ENCODE measurements at places on chromosomes 6 and 20. TPM values are rescaled to one million over a fixed set of nuclear protein-coding genes. Genes with fewer than 3 reads are reported as not detected.

APCDD1L gene
- total RNA-seq = 0.12 TPM

C20orf202 gene
- 1.1 TPM for total RNA-seq

BTNL2 gene
- total RNA-seq = 0.74 TPM

TP53TG5 gene
- total RNA-seq = 12.3 TPM

VSX1 gene
- 0.37 TPM for total RNA-seq

FAM83C gene
- 0.39 TPM for total RNA-seq

GRCh38 chr6:151139524-151139923 is 100.2 kb upstream of the AKAP12 start:
- H3K4me1 ChIP-seq = peaks cover 33% of the 10 kb centered on the region
- no peak overlapping the region for H3K4me3 ChIP-seq
- no peak overlapping the region for H3K27ac ChIP-seq
- H3K36me3 ChIP-seq = no peaks in the 10 kb centered on the region

DNA sequence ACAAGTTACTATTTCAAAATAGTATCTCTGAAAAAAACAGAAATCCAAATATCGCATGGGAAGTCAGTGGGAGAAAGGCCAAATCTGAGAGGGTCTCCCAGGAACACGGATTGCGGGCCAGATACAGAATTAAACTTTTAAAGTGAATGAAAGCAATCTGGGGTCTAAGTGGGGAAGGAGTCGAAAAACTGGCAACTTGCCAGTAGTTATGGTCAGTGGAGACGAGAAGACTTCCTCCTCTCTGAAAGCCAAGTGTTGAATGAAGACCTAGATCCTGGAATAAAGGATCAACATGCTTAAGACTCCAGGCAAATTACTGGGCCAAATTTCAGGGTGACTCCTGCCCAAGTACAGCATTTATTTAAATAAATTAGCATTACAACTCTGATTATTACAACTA is 123.6 kb downstream of the BFSP1 start:
- H3K4me1 ChIP-seq = no peaks in the 10 kb centered on the region

GRCh38 chr6:84645000-84645399 is 119.4 kb downstream of the TBX18 start:
- H3K4me1 ChIP-seq = no peaks in the 10 kb centered on the region
- no peak overlapping the region for H3K4me3 ChIP-seq
- no peaks in the 10 kb centered on the region for H3K36me3 ChIP-seq
- DNase-seq = no peak

- H3K4me1 ChIP-seq = no peaks in the 10 kb centered on the region
- no peak for DNase-seq
- no peak overlapping the region for H3K4me3 ChIP-seq
- no peaks in the 10 kb centered on the region for H3K27me3 ChIP-seq
- no peak overlapping the region for H3K27ac ChIP-seq
These were observed 89.1 kb upstream of the PCSK2 start for GRCh38 chr20:17137692-17138091.

DNA sequence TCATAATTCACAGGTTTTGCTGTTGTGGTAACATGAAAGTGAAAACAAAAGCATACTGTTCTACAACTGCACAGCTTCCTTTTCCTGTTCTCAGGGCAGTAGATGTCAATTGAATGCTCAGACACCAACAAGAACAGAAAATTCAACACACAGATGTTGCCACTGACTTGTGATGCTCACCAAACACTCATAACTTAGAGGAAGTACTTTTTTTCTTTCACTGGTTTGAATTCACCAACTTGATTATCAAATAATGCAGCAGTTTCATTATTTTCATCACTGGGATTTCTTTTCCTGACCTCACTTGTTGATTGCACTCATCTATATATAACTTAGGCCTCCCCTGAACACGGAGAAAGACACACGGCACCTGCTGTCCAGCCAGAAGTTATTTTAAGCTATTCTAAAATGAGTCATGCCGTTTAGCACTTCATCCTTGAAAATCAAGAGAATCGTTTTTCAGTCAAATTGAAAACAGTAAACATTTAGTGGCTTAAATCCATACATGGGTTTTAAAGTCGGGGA is 949 bp downstream of the TXLNB start:
- DNase-seq = peak; percentile 26
- H3K27ac ChIP-seq = peak overlapping the region; percentile 40
- H3K4me3 ChIP-seq = no peak overlapping the region
- H3K27me3 ChIP-seq = no peaks in the 10 kb centered on the region
- no peaks in the 10 kb centered on the region for H3K36me3 ChIP-seq

DNA sequence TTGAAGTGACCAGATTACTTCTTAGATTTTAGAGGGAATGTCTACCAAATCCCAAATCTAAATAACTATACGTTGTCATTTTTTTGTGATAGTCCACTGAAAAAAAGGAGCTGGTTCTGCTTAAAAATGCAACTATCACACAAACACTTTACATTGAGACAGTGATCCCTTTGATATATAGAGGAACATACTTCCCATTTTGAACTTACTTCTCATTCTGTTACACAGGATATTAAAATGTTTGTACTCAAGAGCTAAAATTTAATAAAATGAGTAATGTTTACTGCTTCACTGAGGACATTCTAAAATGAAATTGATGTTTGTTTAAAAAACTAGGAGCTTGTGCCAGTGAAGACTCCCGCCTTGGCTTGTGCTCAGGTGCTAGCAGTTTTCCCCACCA is 174.1 kb downstream of the CARMIL1 start:
- DNase-seq = no peak
- H3K27ac ChIP-seq = no peak overlapping the region
- H3K4me1 ChIP-seq = no peaks in the 10 kb centered on the region
- H3K36me3 ChIP-seq = no peaks in the 10 kb centered on the region
- no peak overlapping the region for H3K4me3 ChIP-seq

DNA sequence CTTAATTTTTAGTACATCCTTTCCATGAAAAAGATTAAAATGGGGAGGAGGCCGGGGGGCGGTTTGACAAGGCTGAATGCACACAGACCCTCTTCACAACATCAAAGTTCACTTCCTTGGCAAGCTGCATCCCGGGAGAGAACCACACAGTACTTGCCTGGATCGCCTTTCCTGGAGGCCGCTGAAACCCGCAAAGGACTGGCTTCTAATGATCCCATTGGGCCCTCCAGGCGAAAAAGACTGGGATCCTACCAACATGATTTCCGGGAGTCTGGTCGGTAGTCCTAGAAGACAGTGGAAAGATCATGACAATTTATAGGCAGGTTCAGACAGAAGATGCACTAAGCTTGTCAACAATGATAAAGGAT is 60.2 kb downstream of the RIPOR2 start:
- no peaks in the 10 kb centered on the region for H3K4me1 ChIP-seq
- no peaks in the 10 kb centered on the region for H3K27me3 ChIP-seq
- no peak overlapping the region for H3K27ac ChIP-seq
- no peak overlapping the region for H3K4me3 ChIP-seq

DNA sequence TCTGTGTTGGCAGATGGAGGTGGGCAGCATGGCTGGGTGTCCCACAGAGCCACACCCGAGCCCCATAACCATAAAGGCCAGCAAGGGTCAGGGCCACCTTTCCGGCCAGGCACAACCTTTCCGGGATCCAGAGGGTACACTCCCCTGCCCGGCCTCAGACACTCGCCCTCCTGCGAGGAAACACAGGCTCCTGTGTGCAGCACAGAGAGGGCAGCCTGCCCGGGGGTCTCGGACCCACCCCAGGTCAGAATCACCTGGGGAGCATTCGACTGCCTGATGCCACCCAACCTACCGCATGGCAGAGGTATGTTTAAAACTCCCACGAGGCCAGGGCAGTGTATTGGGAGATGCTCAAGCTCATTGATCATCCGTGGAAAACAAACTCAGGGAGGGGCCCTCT is 260.3 kb downstream of the TAF4 start:
- H3K27ac ChIP-seq = no peak overlapping the region
- no peaks in the 10 kb centered on the region for H3K27me3 ChIP-seq
- H3K4me3 ChIP-seq = no peak overlapping the region
- no peaks in the 10 kb centered on the region for H3K36me3 ChIP-seq

- no peak overlapping the region for H3K27ac ChIP-seq
- H3K36me3 ChIP-seq = no peaks in the 10 kb centered on the region
These were observed 107.5 kb downstream of the FAXC start for GRCh38 chr6:99241905-99242534.

- no peak overlapping the region for H3K27ac ChIP-seq
- no peaks in the 10 kb centered on the region for H3K36me3 ChIP-seq
- no peak for DNase-seq
These were observed 85.4 kb downstream of the EYA4 start for GRCh38 chr6:133326584-133326983.

- no peak overlapping the region for H3K27ac ChIP-seq
- H3K27me3 ChIP-seq = no peaks in the 10 kb centered on the region
- no peak for DNase-seq
- H3K4me3 ChIP-seq = no peak overlapping the region
These were observed 18.0 kb upstream of the TAF8 start for GRCh38 chr6:42032366-42032765.

GRCh38 chr6:2819115-2819514 is 22.5 kb downstream of the SERPINB1 start:
- H3K4me3 ChIP-seq = no peak overlapping the region
- peak overlapping the region; percentile 14 for H3K27ac ChIP-seq
- no peaks in the 10 kb centered on the region for H3K36me3 ChIP-seq
- peaks cover 14% of the 10 kb centered on the region for H3K4me1 ChIP-seq

DNA sequence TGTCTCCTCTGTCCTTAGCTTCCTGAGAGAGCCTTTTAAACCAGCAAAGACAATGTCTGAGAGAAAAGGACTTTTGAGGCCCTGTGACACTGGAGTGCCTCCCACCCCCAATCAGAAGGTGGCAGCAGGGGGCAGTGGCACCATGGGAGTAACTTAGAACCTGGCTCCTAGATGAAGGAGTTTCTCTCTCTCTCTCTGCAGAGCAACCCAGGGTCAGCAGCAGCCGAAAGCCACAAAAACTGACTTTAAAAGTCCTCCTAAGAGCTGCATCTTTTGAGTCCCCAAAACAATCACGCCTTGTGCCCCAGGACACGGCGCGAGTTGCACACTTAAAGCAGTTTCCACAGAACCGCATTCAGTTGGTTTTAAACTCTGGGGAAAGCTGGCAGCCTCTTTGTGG is 5.3 kb upstream of the TCP11 start:
- H3K4me3 ChIP-seq = no peak overlapping the region
- H3K27ac ChIP-seq = no peak overlapping the region
- no peaks in the 10 kb centered on the region for H3K27me3 ChIP-seq
- peak; percentile 64 for DNase-seq
- H3K4me1 ChIP-seq = no peaks in the 10 kb centered on the region
- no peaks in the 10 kb centered on the region for H3K36me3 ChIP-seq

DNA sequence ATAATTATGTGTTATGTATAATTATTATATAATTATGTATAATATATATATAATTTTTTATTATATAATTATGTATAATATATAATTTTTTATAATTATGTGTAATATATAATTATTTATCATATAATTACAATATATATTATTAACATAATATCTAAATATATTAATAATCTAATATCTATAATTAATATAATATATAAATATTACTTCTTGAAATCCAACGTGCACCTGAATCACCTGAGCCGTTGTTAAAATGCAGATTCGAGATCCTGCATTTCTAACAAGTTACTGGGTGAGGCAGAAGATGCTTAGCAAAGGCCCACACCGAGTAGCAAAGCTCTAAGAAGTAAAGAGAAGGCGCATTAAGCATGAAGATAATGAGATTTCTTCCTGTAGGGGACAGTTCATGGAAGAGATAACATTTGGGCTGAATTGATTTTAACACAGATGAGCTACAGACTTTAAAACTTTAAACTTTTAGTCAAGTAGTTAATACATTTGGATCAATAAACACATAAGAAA is 406.4 kb upstream of the PLCB4 start:
- no peak for DNase-seq
- no peaks in the 10 kb centered on the region for H3K27me3 ChIP-seq
- H3K27ac ChIP-seq = no peak overlapping the region
- H3K36me3 ChIP-seq = no peaks in the 10 kb centered on the region
- no peaks in the 10 kb centered on the region for H3K4me1 ChIP-seq
- H3K4me3 ChIP-seq = no peak overlapping the region

- H3K4me1 ChIP-seq = no peaks in the 10 kb centered on the region
- no peaks in the 10 kb centered on the region for H3K36me3 ChIP-seq
- no peaks in the 10 kb centered on the region for H3K27me3 ChIP-seq
- no peak overlapping the region for H3K27ac ChIP-seq
- H3K4me3 ChIP-seq = no peak overlapping the region
These were observed 29.0 kb upstream of the SPDEF start for GRCh38 chr6:34585108-34585507.

DNA sequence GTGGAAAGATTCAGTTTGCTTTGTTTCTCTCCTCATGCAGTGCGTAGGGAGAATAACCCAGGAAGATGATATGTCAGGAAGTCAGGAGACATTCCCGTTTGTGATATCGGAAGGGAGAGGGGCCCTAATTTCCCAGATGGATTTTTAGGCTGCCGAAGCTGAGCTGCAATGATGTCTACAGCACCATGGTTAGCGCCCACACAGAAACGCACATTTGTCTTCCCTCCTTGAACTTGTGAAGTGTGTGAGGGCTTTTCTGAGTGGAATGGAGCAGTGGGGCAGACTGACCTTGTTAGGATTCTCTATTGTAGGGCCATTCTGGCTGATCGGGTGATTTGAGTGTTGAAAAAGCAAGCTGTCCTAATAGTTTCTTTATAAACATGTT is 191.3 kb upstream of the ARG1 start:
- no peaks in the 10 kb centered on the region for H3K27me3 ChIP-seq
- no peak for DNase-seq
- H3K36me3 ChIP-seq = no peaks in the 10 kb centered on the region
- no peak overlapping the region for H3K27ac ChIP-seq
- H3K4me1 ChIP-seq = no peaks in the 10 kb centered on the region

DNA sequence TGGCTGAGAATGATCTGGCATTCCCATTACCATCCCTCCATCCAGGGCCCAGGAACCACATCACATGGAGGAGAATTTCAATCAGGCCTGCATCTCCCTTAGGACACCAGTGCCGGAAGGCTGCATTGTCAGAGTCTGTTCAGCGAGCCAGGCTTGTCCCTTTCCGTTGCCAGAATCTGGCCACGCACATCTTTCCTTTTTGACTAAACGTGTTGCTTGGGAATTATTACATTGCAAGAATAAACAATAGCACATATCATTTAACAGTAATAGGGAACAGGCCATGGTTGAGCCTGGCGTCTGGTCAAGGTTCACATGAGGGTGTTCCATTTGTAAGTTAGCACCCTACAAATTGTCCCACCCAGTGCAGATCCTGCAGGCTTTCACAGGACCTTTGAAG is 42.8 kb downstream of the SOBP start:
- no peaks in the 10 kb centered on the region for H3K36me3 ChIP-seq
- H3K27ac ChIP-seq = no peak overlapping the region
- no peak overlapping the region for H3K4me3 ChIP-seq
- DNase-seq = peak; percentile 47

GRCh38 chr6:99520855-99521632 is 5.8 kb upstream of the USP45 start:
- H3K4me3 ChIP-seq = peak overlapping the region; percentile 73
- H3K36me3 ChIP-seq = no peaks in the 10 kb centered on the region
- H3K27ac ChIP-seq = peak overlapping the region; percentile 90
- peak; percentile 93 for DNase-seq

All from testis (tissue), 5 donors.